Cerebellum (tissue), 4 donors: ENCODE measurements at places on chromosomes 12 and 14. TPM values are rescaled to one million over a fixed set of nuclear protein-coding genes. Genes with fewer than 3 reads are reported as not detected.
A peak's percentile ranks its signal among the peaks of the same experiment; 100 is the strongest.

DNA sequence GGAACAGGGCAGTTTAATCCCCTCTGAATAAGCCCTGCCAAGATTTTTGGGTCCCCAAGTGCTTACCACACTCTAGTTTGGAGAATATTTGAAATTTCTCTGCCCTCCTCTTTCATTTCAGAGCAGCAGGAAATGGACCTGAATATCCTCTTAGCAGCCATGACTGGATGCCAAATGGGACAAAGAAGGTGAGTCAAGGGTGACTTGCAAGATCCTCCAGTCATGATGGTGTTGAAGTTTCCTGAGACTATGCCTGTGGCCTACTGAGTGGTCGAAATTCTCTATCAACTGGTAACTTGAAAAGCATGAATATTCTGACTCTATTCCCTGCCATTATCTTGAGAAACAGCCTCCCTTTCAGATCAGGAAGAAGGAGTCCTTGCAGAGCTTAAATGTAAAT is 1674.7 kb upstream of the SEL1L start:
- DNase-seq, result no peak

GRCh38 chr14:63045612-63046320 is 508 bp upstream of the KCNH5 start:
- DNase-seq, result peak; percentile 15

DNA sequence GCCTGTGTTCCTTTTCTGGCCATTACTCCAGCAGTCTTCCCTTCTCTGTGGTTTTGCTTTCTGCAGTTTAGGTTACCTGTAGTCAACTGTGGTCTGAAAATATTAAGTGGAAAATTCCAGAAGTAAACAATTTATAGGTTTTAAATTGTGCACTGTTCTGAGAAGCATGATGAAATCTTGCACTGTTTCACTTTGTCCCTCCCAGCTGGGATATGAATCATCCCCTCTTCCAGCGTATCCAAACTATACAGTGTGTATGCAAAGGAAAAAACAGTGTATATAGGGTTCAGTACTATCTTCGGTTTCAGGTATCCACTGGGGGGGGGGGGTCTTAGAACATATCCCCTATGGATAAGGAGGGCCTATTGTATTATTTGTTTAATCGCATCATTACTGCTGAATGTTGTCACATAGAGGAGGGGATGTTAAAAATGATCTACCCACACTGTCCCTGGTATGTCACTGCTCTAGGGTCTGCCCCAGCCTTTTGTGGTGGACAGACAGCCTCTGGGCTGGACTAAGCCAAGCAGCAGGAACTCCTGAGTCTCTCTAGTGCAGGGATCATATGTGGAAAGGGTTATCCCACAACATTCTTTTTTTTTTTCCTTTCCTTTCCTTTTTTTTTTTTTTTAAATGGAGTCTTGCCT is 109.1 kb upstream of the MAX start:
- no peak for DNase-seq

DNA sequence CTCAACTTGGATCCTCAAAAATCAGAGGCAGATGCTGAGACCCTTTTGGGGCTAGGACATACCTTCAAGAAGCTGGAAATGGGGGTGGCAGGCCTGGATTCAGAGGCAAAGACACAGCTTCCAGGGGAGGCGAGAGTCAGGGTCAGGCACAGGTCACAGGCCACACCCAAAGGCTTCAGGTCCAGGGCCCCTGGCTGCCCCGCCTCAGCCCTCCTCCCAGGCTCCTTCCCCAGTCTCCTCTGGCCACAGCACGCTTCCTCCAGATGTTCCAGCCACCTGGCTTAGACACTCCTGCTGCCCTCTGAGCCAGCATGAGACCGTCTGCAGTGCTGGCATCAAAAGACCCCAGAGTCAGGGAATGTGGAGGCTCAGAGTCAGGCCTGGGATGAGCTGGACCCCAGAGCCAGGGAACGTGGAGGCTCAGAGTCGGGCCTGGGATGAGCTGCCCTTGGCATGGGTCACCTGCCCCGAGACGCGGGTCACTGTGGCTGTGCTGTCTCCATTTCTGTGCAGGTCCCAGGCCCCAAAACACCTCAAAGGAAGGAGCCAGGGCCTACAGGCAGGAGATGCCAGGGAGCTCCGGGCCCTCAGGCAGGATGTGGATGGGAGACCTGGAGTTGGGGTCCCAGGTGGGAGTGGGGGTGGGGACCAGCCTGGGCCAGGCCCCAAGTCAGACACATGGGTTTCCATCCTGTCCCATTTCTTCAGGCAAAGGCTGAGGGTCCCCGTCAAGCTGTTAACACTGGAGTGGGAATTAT is 58.9 kb downstream of the DIO3 start:
- no peak for DNase-seq

DNA sequence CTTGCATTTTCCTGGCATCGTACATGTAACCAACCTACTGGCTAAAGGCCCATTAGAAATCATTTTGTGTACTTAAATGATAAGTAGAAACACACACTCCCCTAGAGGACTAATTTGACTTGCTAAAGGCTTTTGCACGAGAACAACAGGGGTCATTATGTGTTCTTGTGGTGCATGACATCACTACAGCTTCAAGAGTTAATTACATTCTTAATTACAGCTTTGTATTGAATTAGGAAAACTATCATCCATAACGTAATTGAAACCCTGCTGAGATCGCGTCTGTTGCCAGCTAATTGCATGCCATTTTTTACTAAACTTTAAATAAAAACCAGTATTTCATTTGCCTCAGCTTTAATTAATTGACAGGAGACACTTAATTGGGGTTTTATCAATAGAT is 51.4 kb downstream of the TMEM132C start:
- DNase-seq, result no peak

DNA sequence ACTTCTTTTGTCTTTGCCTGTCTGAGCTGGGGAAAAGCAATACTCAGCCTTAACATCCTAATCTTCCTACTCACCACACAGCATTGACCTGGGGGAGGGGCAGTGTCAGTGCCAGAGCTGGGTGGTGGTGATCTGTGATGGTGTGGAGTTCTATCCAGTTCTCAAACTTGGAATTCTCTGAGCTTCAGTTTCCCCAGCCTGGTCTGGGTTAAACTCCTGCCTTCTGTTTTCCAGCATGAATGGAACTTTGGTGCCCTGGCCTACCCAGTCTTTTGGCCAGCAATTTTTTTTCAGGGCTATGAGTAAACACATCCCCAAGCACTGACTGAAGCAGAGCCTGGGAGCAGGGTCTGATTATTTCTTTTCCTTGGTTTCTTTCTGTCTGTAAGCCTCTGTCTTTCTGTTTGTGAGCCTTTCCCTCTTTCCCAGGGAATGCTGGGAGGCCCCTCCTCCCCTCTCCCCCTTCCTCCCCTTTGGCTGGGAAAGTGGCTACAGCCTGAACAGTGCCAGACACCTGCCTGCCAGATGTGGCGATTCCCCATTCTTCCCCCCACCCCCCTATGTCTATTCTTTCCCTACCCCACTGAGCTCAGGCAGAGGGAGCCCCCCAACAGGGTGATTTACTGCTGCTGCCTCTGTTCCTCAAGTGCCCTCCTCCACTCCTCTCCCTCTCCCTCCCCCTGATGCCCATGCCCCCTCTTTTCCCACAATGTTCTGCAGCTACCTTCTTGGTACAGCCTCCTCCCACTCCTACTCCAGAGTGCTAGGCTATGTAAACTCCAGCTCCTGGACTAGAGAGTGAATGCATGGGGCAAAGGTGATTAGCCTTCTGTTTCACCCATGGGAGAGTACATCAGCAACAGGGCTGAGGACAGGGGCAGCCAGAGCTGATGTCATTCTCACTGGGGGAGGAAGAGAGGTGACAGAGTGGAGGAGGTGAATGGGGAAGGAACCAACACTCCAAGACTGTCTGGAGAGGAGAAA is 11.1 kb downstream of the GPR84 start:
- no peak for DNase-seq

- DNase-seq, result no peak
Observed at GRCh38 chr14:21509432-21510143, 1.6 kb downstream of the METTL3 start.

KLHDC1 gene
- total RNA-seq, result 9.9 TPM
